ENCODE measurements at places on chromosomes 1 and 21. TPM values are rescaled to one million over a fixed set of nuclear protein-coding genes. Genes with fewer than 3 reads are reported as not detected.

The HSD11B1 gene
- not detected for total RNA-seq

The GNG12 gene
- not detected for total RNA-seq

- no peaks in the 10 kb centered on the region for H3K27me3 ChIP-seq
- no peaks in the 10 kb centered on the region for H3K36me3 ChIP-seq
- no peak overlapping the region for H3K4me3 ChIP-seq
- no peak for DNase-seq
- no peak overlapping the region for H3K27ac ChIP-seq
Observed at GRCh38 chr1:71857862-71858261, 424.5 kb downstream of the NEGR1 start.

DNA sequence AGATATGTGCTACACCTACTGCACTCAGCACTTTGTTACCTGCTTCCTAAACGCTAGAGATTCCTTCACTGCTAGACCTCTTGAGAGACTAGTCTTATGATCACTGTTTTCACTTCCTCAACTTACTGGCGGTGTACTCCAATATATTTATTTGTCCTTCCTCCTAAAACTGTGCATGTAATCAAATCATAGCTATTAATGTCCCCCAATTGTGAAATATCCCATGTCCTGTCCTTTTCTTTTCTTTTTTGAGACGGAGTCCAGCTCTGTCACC is 3.4 kb downstream of the SOAT1 start:
- H3K27me3 ChIP-seq, result no peaks in the 10 kb centered on the region
- peak overlapping the region; percentile 81 for H3K27ac ChIP-seq
- no peak for DNase-seq
- peak overlapping the region; percentile 66 for H3K4me3 ChIP-seq
- peaks cover 30% of the 10 kb centered on the region for H3K36me3 ChIP-seq

DNA sequence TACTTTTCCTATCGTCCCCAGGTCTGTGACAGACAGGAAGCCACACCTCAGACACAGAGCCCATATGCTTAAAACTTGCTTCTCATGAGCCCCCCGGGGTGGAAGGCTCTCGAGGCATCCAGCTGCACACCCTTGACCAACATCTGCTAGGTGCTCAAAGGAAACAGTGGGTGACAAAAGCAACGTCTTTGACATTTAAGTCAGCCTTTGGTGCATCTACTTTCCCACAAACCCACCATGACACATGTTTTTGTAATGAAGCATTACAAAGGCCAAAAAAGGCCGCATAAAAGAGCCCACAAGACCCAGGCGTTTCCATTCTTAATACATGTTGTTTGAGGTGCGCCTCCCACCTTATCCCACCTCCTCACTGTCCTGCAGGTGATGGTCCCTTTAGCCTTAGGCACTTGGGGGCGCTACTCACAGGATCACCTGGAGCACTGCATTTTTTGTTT is 11.8 kb upstream of the FASLG start:
- H3K36me3 ChIP-seq, result peaks cover 12% of the 10 kb centered on the region
- H3K4me1 ChIP-seq, result peaks cover 58% of the 10 kb centered on the region
- peak overlapping the region; percentile 33 for H3K4me3 ChIP-seq

- H3K27me3 ChIP-seq, result peaks cover 81% of the 10 kb centered on the region
- H3K27ac ChIP-seq, result no peak within 1 kb of the TSS
- DNase-seq, result no peak
- H3K4me1 ChIP-seq, result peaks cover 4% of the 10 kb centered on the region
- peak within 1 kb of the TSS; percentile 61 for H3K4me3 ChIP-seq
Observed at GRCh38 chr1:156368889-156369684, at the start of gene RHBG. Gene RHBG (plus strand): TSS chr1:156369211. CDS start chr1:156369250, 39 bp downstream.

DNA sequence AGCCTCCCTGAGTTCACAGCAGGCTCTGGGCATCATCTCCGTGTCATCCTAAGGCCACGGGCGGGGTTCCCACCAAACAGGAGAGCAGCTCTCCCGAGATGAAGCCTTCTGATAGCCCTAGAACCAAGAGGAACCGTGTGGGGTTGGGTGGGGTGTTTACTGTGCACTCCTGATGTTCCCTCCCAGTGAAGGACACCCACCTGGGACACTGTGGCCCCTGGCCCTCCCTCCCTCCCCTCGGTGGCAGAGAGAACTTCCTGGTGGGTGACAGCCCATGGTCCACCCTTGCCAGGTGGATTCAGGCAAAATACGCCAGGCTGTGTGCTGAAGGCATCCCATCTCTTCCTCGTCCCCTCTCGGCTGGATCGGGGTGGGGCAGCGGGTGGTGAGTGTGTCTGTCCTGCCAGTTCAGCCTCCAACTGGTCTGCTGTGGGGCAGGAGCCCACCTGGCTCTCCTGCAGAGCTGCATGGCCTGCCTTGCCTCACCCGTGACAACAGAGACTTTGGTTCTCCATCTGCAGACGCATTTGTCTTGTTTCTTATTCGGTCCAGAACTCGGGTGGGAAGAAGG is 15.6 kb upstream of the C1orf174 start:
- DNase-seq, result peak; percentile 10
- peaks cover 4% of the 10 kb centered on the region for H3K27me3 ChIP-seq
- H3K4me3 ChIP-seq, result no peak overlapping the region
- H3K4me1 ChIP-seq, result peaks cover 3% of the 10 kb centered on the region
- H3K27ac ChIP-seq, result no peak overlapping the region
- H3K36me3 ChIP-seq, result no peaks in the 10 kb centered on the region

GRCh38 chr1:203281851-203282661 is 23.3 kb upstream of the BTG2 start:
- H3K27ac ChIP-seq, result no peak overlapping the region
- H3K4me3 ChIP-seq, result no peak overlapping the region
- no peak for DNase-seq
- H3K27me3 ChIP-seq, result no peaks in the 10 kb centered on the region
- no peaks in the 10 kb centered on the region for H3K36me3 ChIP-seq

DNA sequence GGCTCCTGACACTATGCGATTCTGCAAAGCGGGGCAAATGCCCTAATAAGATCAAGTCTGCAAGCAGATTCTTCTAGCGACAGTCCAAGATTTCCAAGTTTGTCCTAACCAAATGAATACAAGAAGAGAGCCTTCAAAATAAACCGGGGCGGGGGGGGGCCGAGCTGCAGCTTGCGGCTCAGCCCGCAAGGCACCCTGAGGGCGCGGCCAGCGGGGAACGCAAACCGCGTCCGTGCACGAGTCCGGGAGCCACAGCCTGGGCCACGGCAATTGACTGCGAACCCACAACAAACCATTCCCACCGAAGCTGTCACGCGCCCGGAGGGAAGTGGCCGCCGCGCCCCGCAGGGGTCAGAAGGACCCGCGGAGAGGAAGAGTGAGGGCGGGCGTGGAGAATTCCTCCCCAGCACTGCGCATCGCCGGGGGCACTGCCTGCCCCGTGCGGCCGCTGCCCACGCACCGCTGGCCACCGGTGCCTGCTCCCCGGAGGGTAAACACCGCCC is 687 bp downstream of the TGFBR3 start:
- H3K36me3 ChIP-seq, result no peaks in the 10 kb centered on the region
- H3K4me1 ChIP-seq, result peaks cover 19% of the 10 kb centered on the region
- peak overlapping the region; percentile 68 for H3K27ac ChIP-seq
- peak; percentile 53 for DNase-seq
- peaks cover 45% of the 10 kb centered on the region for H3K27me3 ChIP-seq
